Left colon (tissue), 2 donors: ENCODE measurements at places on chromosomes 4 and X.

DNA sequence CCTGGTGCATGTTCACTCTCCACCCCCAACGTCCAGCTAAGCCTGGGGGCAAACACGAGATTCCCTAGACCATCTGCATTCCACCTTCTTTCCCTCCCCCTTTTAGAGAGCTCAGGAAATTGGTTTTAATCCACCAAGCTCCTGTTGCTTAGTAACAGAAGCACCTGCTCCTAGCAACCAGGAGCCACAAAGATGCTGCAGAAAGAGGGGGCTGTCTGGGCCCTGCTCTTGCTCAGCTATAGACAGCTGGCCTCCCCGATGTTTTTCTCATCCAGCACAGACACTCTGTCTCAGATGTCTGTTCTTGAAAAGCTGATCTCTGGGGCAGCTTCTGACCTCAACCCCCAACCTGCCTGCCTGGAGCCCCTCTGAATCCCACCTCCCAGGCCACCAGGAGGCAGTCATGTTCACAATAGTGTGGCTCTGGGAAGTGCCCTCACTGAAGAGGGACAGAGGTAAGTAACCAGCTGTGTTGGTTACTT is 71.5 kb downstream of the SLC16A2 start:
- peak; percentile 8 for DNase-seq

GRCh38 chr4:156746111-156746510 is 225.5 kb downstream of the PDGFC start:
- DNase-seq: no peak

DNA sequence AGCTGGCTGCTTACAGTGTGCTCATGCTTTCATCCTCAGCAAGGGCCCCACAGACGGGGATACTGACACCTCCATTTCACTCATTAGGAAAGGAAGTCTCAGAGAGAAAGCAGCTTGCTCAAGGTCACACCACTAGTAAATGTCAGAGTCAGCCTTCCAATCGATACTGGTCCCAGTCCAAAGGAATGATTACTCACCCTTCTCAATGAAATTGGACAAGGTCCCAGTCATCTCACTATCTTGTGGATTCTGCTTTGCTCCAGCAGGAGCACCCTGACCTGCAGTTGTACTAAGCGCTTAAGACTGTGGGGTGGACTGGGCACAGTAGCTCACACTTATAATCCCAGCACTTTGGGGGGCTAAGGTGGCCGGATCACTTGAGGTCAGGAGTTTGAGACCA is 132.2 kb upstream of the SLC34A2 start:
- DNase-seq: no peak

- peak; percentile 39 for DNase-seq
Observed at GRCh38 chrX:136268051-136269048, 17.1 kb upstream of the MAP7D3 start.

- no peak for DNase-seq
Observed at GRCh38 chr4:73340917-73341316, 63.2 kb upstream of the ALB start.

GRCh38 chr4:13268165-13268564 is 216.0 kb downstream of the RAB28 start:
- DNase-seq: no peak

- DNase-seq: no peak
Observed at GRCh38 chrX:73683236-73683859, 120.4 kb downstream of the CHIC1 start.

DNA sequence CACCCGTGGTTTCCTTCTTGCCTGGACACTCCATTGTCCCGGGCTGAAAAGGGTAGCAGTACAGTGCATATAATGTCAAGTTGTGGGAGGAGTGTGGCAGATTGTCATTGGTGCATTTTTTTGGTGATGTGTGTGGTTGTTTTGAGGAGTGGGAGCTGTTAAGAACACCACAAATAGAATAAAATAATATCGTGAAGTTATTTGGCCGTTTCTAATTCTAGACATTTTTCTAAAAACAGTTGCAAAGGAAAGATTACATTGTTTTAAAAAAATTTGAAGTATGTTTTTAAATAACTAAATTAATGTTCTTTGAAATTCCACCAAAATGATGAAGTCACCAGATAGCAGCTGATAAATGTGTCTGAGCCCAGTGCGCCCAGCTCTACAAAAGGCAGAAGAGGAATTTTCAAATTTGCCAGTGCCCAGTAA is 1.3 kb downstream of the PKD2 start:
- DNase-seq: no peak

DNA sequence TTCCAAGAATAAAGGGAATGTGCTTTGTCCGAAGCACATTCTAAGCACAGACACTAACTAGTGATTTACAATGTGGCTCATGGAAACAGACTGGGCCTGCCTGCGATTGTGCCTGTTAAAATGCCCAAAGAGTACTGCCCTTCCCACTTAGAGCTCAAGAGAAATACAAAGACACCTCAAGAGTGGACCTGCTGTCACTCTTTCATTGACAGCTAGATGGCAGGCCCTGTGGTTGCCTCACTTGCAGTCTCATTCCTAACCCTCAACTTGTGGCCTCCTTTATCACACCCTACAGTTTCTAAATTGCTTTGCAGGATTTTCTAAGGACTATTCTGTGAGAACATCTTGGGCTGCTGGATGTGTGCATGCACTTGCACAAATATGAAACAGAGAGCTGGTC is 331.0 kb upstream of the EMCN start:
- no peak for DNase-seq

GRCh38 chr4:99855678-99856077 is 38.5 kb downstream of the LAMTOR3 start:
- no peak for DNase-seq

DNA sequence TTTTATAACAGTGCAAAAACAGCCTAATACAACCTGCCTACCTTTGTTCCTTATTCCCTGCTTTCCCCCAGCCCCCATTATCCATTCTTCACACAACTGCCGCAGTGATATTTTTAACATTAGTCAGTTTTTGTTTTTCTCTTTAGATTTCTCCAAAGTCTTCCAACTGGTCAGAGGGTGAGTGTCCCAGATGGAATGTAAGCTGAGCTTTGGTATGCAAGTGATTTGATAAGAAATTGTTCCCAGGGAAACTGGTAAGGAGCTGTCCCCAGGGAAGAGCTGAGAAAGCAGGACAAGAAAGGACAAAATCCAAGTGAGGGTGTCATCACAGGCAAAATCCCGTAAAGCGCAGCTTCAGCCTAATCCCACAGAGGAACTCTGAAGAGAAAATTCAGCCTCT is 475.5 kb upstream of the ADGRL3 start:
- no peak for DNase-seq

- DNase-seq: no peak
Observed at GRCh38 chr4:7414046-7414445, 20.7 kb downstream of the PSAPL1 start.

DNA sequence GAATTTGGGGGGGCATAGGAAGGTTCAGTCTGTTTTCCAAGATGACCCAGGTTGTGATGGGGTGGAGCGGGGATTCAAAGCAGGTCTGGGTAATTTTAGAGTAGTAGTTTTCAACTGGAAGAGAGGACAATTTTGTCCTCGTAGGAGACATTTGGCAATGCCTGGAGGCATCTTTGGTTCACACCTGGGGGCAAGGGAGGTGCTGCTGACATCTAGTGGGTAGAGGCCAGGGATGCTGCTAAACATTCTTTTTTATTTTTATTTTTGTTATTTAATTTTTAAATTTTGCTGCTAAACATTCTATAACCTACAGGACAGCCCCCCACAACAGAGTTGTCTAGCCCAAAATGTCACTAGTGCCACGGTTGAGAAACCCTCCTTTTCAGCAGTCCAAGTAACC is 1.9 kb downstream of the RAB9A start:
- no peak for DNase-seq

DNA sequence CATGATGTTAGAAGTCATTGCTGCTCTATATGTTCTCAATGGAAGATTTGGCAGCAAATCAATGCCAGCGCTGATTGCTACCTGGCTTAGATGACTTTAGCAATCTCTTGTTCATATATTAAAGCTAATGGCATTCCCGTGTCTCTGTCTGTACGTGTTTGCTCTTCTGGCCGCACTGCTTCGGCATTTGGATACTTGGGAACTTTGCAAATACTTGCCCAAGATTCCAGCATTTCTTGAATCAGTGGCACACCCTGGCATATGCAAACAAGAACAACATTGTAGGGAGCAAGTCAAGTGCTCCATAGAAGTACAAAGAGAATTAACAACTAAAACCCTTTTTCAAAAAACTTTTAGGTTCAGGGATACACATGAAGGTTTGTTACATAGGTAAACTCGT is 128.9 kb upstream of the TMEM164 start:
- no peak for DNase-seq

GRCh38 chr4:111649308-111649707 is 495.9 kb upstream of the FAM241A start:
- DNase-seq: no peak

- DNase-seq: peak; percentile 58
Observed at GRCh38 chrX:129779747-129780146, at the start of gene SASH3. Gene SASH3, plus strand, starts transcription at chrX:129779949. Its CDS starts 149 bp downstream, at chrX:129780098.
